ENCODE measurements at places on chromosomes 7 and 10.

DNA sequence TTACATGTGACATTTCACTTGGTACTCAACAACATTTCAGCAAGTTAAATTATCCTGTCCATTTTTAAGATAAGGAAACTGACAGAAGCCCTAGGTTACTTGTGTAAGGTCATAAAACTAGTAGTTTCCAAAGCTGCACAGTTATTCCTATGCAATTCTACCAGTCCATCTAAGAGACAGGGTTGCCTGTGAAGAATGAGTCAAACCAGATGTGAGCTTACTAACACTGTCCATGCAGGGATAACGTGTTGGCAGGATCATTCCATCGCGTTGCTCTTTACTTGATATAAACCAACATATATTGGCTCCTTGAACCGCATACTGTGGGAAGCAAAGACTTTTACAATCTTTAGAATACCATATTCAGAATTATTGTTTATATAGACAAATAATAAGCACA, 280.9 kb upstream of the HGF start:
- peak; percentile 76 for DNase-seq

GRCh38 chr10:18122753-18123152, 17.5 kb upstream of the CACNB2 start:
- no peak for DNase-seq

DNA sequence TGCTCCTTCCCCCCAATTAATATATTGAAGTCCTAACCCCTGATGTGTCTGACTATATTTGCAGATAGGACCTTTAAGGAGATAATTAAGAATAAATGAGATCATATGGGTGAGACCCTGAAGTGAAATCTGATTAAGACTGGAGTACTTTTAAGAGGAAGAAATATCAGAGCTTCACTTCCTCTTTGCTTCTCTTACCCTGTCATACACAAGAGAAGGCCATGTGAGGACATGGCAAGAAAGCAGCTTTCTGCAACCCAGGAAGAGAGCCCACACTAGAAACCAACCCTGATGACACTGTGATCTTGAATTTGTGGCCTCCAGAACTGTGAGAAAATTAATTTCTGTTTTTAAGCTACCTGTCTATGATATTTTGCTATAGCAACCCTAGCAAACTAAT, 44.2 kb downstream of the JMJD1C start:
- DNase-seq: no peak

DNA sequence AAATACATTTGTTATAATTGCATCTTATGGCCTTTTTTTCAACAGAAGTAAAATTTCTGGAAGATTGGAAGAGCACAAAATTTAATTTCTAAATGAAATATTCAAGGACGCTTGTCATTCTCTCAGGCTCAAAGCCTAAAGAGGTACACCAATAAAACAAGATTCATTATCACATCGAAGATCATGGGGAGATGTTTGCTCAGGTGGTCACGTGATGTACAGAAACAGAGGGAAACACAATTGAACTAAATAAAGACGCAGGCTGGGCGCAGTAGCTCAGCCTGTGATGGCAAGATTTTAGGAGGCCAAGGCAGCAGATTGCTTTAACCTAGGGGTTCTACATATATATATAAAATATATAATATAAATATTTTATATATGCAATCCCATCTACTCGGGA, 37.3 kb upstream of the TMEM254 start:
- no peak for DNase-seq
